ENCODE measurements at places on chromosomes 1 and 21. TPM values are rescaled to one million over a fixed set of nuclear protein-coding genes. Genes with fewer than 3 reads are reported as not detected.

The ELAPOR1 gene
- total RNA-seq, result 7.0 TPM

The SPRR2B gene
- total RNA-seq, result not detected

The ADCY10 gene
- 1.1 TPM for total RNA-seq

The TRIM46 gene
- 4.0 TPM for total RNA-seq

GRCh38 chr1:237199026-237199425 is 157.0 kb downstream of the RYR2 start:
- no peak for DNase-seq

GRCh38 chr1:91790392-91790791 is 95.6 kb downstream of the TGFBR3 start:
- no peak for DNase-seq

- no peak for DNase-seq
Measured at GRCh38 chr1:115426956-115427355, 88.9 kb upstream of the NGF start.

DNA sequence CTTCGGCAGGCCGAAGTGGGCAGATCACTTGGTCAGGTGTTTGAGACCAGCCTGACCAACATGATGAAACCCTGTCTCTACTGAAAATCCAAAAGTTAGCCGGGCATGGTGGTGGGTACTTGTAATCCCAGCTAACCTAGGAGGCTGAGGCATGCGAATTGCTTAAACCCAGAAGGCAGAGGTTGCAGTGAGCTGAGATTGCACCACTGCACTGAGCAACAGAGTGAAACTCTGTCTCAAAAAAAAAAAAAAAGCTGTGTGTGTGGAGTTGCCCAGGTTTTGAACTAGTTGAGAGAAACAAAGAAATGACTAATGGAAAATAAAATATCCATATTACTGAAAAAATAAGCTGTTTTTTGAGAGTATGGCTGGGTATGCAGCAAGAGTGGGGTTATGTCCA is 100.2 kb downstream of the GTF2B start:
- DNase-seq, result no peak
